Mammary microvascular endothelial cell (primary cell): ENCODE measurements at places on chromosomes 2 and 18. TPM values are rescaled to one million over a fixed set of nuclear protein-coding genes. Genes with fewer than 3 reads are reported as not detected.

Gene RAB6C
- total RNA-seq, result not detected in 2 replicates

Gene DQX1
- total RNA-seq, result not detected in 2 replicates

Gene STARD6
- total RNA-seq, result not detected in 2 replicates

Gene STPG4
- 0.33 TPM in 1 of 2 replicates, not detected in the other for total RNA-seq

Gene CLIP4
- total RNA-seq, result 16.3 and 17.4 TPM in 2 replicates

Gene CABLES1
- total RNA-seq, result 11.9 and 18.5 TPM in 2 replicates

Gene HOXD12
- total RNA-seq, result not detected in 2 replicates

Gene SERPINB4
- not detected in 2 replicates for total RNA-seq
